Stimulated activated CD8-positive, alpha-beta memory T cell treated with anti-CD3 and anti-CD28 coated beads, Interleukin-2, amount 100 ng/mL, for 48 hours (primary cell): ENCODE measurements at places on chromosomes 12 and 14.

DNA sequence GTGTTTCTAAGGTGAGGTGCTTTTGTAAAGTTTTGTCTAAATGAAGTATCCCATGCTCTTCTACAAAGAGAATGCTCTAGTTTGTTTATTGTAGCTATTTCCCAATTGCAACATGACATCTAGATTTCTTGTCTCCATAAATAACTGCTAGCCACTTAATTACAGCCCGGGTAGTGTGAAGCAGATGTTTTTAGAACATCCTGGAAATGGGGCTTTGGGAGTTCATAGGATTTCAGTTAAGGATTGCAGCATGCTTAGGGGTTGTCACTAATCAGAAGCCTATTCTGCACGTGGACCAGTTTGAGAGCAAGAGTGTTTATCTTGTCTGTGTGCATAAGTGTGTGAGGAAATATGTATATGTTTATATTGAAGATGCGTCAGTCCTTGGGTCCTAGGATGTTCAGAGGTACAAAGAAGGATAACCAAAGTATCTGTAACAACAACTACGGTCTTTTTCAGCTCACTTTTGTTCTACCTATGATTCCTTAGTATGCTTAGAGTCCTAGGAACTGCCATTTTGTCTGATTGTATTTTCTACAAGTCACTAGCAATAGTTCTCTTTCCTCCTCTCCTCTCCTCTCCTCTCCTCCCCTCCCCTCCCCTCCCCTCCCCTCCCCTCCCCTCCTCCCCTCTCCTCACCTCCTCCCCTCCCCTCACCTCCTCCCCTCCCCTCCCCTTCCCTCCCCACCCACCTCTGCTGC is 135.3 kb downstream of the ACSS3 start:
- DNase-seq: no peak

DNA sequence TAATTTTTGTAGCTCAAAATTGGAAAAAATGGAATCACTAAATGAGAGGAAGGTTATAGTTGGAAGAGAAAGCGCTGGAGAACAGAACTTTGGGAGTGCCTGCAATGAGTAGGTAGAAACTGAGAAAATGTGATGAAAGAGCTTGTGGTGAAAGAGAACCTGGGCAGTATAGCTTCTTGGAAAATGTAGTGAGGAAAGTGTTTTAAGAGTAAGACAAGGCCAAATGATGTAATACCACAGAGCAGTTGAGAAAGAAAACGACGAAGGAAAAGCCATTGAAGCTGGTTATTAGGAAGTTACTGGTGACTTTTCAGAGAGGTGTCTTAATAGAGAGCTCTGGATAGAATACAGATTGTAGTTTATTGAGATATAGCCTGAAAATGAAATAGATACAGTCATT is 255.3 kb downstream of the AEBP2 start:
- DNase-seq: no peak

DNA sequence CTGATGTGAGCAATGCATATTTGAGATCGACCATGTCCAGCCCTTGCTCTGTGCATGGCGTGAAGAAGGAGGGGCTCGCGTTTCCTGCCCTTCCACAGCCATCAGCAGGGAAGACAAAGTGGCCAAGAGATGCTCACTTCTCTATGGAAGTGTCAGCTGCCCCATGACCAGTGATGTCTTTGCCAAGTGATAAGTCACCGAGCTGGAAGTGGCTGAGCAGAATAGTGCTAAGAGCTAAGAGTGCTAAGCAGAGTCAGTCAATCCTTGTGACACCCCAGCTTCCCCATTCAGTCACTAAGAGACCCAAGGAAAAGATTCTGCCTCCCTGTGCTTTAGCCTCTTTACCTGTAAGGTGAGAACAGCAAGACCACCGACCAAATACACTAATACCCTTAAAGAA is 50.5 kb upstream of the CEP83 start:
- no peak for DNase-seq

- DNase-seq: no peak
These were observed 50.8 kb downstream of the CATSPERB start for GRCh38 chr14:91681118-91681517.

GRCh38 chr12:104742551-104743201 is 215.4 kb downstream of the SLC41A2 start:
- no peak for DNase-seq
